ENCODE measurements at places on chromosomes 13 and 19.
A peak's percentile ranks its signal among the peaks of the same experiment; 100 is the strongest.

DNA sequence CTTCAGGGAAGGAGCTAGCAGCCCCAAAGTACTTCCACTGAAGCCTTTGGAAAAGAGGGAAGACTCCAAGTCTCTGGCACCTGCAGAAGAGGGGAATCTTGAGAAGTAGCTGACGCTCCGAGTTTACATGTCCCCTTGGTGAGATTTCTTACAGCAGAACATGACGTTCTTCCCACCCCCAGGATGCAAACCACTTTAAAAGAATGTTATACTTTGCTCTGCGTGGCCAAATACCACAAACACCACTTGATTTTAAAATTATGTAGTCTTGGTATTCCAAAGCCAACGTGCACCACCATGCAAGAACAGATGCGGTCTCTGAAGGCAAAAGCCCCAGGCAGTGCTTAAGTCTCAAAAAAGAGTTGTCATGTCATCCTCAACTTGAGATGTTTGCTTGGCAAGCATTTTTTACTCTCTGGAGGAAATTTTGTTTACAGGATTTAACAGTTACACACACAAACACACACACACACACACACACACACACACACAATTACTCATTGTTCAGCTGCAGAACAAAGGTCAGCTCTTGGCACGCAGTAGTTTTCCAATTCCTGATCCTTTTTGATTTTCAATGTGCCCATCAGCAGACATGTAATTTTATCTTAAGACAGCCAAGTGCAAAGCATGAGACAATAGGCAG, 106.1 kb downstream of the RGCC start:
- DNase-seq: no peak

GRCh38 chr13:50731400-50731799, 112.1 kb downstream of the DLEU7 start:
- DNase-seq: no peak

GRCh38 chr13:68358294-68358705, 1128.2 kb upstream of the PCDH9 start:
- no peak for DNase-seq

DNA sequence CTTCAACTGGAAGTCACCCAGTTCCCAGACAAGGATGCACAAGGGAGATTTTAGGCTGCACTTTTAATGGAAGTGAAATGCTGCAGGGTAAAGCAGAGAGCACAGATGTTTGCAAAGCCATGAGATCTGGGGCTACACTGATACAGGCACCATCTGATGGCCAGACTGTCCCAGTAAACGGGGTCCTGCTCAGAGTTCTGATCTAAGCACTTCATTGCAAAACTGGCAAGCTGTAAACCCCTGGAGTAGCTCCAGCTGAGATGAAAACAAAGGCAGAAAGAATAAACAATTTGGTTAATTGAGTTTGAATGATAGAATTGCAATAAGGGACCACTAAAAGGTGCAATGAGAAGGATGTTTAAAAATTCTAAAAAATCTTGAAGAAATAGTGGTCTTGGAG, 197.1 kb downstream of the OXGR1 start:
- DNase-seq: no peak

DNA sequence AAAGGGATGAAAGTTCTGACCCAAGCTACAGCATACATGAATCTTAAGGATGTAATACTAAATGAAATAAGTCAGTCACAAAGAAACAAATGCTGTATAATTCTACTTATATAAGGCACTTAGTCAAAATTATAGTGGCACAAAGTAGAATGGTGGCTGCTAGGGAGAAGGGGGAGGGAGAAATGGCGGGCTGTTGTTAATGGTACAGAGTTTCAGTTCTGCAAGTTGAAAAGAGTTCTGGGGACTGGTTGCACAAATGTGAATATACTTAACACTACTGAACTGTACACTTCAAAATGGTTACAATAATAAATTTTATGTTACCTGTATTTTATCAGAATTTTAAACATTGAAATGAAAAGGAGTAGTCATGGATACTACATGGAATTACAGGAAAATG, 48.9 kb upstream of the CLDN10 start:
- no peak for DNase-seq

GRCh38 chr13:58343076-58343475, 711.5 kb downstream of the PCDH17 start:
- DNase-seq: no peak

- DNase-seq: no peak
Observed at GRCh38 chr19:11486661-11487503, 6.0 kb upstream of the ELAVL3 start.

DNA sequence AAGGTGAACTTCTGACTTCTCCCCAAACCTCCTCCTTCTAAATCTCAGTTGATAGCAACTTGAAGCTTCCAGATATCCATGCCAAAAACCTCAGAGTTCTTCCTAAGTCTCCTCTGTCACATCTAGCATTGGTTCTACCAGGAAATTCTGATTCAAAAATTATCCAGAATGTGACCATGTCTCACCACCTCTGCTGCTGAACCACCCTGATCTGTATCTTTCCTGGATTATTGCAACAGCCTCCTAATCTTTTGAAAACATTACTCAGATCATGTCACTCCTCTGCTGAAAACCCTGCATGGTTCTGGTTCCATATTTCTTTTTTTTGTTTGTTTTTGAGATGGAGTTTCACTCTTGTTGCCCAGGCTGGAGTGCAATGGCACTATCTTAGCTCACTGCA, 78.7 kb upstream of the TNFSF11 start:
- DNase-seq: no peak

- no peak for DNase-seq
Observed at GRCh38 chr19:44759083-44759804, 10.7 kb downstream of the BCL3 start.

DNA sequence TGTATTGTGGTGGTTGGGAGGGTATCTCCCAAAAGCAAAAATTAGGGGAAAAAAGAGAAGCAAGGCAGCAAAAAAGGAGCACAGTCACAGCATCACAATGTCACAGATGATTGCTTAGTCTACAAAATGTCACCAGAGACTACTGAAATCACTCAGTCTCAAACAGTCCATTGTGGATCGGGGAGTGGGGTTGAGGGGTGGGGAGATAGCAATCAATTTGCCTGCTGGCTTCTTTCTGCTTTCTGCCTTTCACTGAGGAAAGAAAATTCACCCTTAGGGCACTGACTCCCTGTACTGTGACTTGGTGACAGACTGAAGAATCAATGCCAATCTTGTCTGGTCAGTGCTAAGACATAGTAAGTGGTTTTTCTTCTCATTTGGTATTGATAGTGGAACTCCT, 2127.1 kb upstream of the PCDH20 start:
- DNase-seq: no peak

- DNase-seq: no peak
Observed at GRCh38 chr19:18718846-18719458, 35.5 kb downstream of the CRTC1 start.

GRCh38 chr19:58044391-58044790, 10.6 kb downstream of the ZSCAN1 start:
- no peak for DNase-seq

- DNase-seq: no peak
Observed at GRCh38 chr19:4391306-4391693, 9.0 kb downstream of the SH3GL1 start.

DNA sequence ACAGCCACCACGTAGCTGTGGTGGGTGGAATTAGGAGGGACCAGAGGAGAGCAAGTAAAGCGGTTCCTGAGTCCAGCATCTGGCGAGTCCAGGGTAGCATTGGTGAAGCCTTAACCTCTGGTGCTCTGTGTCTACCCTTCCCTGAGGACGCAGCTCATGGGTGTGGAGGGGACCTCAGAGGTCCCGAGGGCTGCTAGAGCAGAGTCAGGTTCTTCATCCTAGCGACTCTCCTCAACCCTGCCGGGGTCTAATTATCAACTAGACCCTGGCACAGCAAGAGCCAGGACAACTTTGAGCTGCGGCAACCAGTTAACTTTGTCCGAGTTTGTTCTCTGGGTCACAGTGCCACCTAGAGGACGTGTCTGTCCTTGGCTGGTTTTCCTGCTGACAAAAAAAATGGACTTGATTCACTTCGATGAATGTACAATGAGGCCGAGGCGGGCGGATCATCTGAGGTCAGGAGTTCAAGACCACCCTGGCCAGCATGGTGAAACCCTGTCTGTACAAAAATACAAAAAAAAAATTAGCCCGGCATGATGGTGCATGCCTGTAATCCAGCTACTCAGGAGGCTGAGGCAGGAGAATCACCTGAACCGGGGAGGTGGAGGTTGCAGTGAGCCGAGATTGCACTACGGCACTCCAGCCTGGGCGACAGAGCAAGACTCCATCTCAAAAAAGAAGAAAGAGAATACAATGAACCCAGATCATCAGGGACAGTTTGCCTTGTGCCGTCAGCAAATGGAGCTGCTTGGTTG, 25.0 kb downstream of the TSSK6 start:
- DNase-seq: peak; percentile 77

DNA sequence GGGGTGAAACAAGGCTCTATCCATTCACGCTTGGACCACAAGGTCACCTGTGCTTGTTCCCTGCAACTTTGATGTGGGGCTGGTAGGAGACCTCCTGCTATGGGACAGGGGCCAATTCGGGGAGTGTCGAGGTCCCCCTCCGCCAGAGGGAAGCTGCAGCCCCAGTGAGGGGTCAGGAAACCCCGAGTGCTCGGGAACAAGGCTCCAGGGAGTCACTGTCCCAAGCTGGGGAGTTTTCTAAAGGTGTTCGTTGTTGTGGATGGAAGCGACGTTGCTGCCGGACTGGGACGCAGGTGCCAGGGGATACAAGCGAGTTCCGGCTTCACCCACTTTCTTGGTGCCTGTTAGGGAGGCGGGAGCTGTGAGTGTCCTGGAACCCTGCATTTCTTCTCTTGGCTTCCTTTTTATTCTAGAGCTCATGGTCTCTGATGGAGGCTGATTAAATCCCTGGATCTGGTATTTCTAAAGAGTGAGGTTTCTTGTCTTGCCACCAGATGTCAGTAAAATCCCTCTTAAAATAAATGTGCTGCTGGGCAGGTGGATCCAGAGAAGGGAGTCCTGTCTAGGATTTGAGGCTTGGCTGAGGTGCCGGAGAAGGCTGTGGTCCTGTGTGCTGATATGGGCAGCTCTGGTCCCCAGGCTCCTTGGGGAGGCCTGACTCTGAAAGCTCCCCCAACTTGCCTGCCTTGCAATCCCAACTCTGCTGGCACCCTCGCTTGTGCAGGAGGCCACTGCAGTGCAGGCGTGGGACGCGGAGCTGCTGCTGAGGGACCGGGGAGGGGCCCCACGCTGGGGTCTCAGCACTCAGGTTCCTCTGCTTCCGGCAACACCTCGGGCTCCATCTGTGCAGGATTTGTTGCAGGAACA, 153.9 kb downstream of the TEX29 start:
- no peak for DNase-seq

DNA sequence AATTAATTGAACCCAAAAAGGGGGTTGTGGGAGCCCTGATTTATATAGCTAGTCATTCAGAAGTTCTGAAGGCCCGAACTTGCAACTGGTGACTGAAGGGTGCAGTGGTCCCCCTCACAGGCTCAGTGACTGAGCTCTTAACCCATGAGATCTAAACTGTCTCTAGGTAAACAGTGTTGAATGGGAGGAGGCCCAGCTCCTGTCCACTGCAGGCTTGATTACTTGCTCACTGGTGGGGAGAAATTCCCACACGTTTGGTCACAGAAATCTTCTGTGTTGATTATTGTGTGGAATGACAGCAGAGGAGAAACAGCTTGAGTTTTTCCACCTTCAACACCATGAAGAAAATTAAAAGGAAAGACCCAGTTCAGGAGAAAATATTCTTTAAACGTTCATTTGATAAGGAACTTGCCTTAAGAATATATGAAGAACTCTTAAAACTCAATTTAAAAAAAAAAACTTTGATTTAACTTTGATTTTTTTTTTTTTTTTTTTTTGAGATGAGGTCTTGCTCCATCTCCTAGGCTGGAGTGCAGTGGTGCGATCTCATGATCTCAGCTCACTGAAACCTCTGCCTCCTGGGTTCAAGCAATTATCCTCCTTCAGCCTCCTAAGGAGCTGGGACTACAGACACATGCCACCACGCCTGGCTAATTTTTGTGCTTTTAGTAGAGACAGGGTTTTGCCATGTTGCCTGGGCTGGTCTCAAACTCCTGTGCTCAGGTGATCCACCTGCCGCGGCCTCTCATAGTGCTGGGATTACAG, 249.3 kb downstream of the UQCRFS1 start:
- DNase-seq: no peak

- no peak for DNase-seq
Observed at GRCh38 chr19:55311797-55312196, 13.3 kb downstream of the TMEM150B start.

DNA sequence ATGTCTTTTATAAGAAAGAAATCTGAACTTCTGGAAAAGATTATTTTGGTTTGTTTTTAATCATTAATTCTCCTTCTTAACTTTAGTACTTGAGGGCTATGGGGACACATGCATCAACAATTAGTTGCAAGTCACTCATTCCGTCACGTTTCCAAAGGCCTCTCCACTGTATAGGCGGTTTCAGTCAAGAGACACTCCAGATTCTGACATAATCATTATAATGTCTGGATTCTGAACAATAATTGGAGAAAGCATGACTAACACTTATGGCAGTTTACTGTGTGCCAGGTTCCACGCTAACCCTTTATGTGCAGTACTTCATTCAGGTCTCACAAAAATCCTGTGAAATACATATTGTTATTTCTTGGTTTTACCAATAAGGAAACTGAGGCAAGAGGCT, 71.9 kb downstream of the TNFRSF19 start:
- no peak for DNase-seq
